Frontal cortex (tissue), 4 donors: ENCODE measurements at places on chromosomes 11 and 22.

GRCh38 chr11:121344824-121345223 lies 52.3 kb downstream of the SC5D start:
- DNase-seq, result no peak

DNA sequence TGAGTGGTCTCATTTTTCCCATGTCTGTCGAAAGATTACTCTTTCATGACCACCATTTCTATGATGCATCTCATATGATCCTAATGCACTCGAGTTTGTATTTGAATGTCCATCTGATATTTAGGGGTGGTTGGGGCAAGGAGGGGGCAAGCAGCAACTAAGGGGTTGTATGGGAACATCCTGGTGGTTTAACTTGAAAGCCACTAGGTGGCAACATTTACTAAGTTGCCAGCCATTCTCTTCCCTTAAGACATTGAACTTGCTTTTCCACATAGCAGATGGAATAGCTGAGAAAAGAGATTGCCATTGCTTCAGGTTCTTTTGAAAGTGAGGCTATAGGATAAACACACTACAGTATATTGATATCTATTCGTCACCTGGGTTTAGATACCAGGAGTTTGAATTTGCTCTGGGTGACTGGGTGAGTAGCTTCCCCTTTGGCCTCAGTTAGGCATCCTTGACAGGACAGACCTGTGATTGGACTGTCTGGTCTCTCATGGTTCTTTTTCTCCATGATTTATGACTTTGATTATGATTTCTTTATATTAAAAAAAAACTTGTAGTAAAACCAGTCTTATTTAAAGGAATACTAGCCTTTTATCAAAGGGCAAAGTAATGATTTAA lies 32.4 kb downstream of the NF2 start:
- DNase-seq, result peak; percentile 46

DNA sequence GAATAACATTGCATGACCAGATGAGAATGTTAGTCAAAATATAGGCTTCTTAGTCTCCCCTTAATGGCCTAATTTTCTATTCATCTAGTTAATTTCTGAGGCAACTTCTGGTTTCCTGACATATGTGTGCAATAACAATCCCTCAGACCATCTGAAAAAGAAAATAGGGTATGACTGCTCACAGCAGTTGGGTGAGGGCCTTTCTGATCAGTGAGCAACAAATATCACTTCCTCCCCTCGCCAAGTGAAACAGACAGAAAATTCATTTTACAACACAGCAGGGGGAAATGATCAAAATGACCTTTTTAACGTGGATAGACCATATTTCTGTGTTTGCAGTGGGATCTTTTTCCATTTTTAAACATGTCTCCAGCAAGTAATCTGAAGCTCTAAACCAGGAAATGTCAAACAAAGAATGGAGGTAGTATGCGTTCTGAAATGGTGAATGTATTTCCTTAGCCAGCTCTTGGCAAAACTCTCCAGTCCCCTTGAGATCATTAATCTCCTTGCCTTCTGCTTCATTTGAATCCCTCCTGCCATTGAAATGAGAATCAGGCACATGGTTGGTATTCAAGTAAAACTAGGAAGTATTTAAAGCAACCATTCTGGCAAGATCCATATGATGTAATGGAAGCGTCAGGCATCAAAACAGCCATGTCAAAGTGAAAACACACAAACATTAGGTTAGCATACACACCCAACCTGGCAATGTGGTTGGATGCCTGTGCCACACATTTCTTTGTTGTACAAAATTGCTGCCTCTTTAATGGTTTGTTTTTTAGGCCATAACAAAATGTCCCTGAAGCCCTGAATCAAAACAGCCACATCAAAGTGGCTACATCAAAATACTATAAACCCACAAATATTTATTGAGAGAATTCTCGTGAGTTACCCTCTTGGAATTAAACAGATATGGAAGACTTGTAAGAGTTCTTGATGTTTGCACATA lies 100.1 kb downstream of the SLC1A2 start:
- no peak for DNase-seq

GRCh38 chr11:45296075-45296474 lies 9.9 kb upstream of the SYT13 start:
- no peak for DNase-seq

DNA sequence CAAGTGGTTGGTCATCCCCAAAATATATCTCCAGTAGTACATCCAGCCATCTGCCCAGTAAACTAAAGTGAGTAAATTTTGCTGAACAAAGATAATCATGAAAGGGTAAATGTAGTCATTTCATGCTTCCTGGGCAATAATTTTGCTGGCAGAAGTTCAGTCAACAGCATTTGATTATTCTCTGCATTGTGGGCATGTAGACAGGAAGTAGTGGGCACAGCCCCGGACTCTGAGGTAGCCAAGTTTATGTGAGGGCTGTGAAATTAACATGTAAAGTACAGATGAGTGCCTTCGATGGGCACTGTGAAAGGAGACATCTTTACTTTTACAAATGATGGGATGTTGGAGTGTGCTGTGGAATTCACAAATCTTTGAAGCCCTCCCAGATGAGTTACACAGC lies 312.2 kb upstream of the MTNR1B start:
- no peak for DNase-seq

- no peak for DNase-seq
Measured at GRCh38 chr11:46275964-46276641, 1.4 kb upstream of the CREB3L1 start.

GRCh38 chr22:35903571-35904335 lies 124.9 kb downstream of the RBFOX2 start:
- no peak for DNase-seq

DNA sequence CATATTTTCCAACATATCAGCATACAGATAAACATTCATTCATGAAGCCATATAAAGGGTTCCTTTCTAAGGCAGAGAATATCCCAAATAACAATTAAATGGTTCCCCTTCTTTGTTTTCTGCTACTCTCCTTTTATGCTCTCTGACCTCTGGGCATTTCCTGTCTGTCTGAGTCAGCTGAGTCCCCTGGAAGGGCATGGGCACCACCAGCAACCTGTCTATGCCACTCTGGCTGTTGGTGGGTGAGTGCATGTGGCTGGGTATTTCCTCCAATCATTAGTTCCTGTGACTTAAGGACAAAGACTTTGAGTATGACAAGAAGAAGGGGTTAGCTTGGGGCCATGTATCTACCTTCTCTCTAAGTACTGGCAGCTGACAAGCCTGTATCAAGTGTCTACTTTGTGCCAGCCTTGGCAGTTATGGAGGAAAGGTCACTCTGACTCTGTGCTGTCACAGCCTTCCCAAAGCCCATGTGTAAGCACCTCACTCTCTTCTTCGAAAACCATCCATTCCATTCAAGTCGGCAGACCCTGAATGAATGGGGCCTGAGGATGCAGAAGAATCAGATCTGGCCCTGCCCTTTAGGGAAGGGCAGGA lies 86.3 kb upstream of the PHOX2A start:
- DNase-seq, result no peak

DNA sequence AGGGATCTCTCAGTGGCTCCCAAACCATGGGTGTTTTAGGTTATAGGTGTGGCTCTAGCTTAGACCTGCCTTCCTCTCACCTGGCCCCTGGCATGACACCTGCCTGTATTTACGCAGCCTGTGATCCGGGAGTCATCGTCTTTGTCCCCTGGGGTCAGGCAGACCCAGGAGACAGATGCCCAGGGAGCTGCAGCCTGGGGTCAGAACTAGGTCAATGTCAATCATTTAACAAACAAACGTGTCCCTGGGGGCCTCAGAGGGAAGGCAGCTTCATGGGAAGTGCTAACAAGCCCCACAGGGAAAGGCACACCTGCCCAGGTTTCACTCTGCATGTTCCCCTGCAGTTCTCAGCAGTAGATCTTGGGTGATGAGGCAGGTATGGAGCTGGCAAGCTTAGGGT lies 12.0 kb downstream of the BACE1-AS start:
- DNase-seq, result no peak

DNA sequence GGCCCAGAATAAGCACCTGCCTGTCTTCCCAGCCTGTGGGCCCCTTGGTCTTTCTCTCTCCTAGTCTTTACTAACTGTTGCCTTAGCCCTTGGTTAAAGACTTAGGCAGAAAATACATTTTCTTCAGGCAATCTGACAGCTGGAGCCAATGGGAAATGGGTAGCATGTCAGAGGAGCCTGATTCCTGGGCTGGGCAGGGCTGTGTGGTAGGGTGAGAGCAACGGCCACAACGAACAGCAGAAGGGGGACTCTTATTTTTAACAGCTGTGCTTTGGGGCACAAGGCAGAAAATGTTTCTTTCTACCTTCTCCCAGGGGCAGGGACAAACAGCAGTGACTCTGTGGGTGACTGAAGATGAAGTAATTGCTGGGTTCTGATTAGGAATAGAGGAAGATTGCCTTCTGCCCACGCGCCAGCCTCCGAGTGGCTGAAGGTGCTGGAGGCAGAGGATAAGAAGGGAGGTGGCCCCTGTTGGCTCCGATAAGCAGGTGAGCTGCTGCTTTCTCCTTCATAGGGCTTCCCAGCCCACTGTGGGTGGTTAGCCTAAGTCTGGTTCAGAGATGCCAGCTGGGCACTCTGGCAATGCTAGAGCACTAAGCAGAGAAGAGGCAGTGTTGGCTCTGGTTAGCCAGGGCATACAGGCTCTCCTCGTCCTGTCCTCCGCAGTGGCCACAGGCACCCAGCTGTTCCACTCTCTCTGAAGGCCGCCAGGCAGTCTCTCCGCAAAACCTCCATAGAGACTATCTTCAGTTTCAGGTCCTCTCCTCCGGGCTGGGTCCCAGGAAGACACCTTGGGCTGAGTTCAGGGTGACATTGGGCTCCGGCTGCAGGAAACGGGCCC lies 1.5 kb downstream of the YPEL4 start:
- no peak for DNase-seq

DNA sequence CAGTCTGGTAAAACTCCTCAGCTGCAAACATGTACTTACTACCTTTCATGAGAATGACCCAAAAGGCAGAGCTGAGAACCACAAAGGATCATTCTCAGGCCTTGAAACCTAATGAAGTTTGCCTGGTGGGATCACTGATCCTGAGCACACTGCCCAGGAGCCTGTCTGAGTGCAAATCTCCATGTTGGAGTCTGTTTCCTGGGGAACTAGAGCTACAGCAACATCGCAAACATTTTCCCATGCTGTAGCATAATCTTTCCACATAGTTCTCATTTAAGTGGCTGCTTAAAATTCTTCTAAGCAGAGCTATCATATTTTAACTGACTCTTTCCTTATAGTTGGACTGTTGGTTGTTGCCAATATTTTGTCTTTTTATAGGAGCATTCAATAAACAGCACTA lies 58.5 kb downstream of the GUCY1A2 start:
- no peak for DNase-seq

GRCh38 chr11:82771781-82772180 lies 38.1 kb upstream of the FAM181B start:
- DNase-seq, result no peak

GRCh38 chr11:58254936-58255335 lies 13.1 kb downstream of the OR10W1 start:
- DNase-seq, result no peak

DNA sequence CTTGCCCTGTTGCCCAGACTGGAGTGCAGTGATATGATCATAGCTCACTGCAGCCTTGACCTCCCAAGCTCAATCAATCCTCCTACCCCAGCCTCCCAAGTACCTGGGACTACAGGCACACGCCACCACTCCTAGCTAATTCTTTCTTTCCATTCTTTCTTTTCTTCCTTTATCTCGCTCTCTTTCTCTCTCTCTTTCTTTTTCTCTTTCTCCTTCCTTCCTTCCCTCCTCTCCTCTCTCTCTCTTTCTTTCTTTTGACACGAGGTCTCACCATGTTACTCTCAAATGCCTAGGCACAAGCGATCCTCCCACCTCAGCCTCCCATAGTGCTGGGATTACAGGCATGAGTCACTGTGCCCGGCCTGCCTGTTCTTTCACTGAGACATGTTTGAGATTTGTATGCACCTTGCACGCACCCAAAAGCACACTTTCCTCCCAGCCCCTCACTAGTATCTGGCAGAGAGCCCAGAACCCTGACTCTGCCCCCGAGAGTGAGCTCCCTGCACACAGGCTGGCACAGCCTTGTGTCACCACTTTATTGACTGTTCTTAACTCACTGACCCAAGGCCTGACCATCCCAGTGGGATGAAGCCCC lies 56.8 kb downstream of the CD6 start:
- DNase-seq, result no peak

GRCh38 chr22:44192098-44192815 lies 11.5 kb downstream of the PARVG start:
- DNase-seq, result no peak

DNA sequence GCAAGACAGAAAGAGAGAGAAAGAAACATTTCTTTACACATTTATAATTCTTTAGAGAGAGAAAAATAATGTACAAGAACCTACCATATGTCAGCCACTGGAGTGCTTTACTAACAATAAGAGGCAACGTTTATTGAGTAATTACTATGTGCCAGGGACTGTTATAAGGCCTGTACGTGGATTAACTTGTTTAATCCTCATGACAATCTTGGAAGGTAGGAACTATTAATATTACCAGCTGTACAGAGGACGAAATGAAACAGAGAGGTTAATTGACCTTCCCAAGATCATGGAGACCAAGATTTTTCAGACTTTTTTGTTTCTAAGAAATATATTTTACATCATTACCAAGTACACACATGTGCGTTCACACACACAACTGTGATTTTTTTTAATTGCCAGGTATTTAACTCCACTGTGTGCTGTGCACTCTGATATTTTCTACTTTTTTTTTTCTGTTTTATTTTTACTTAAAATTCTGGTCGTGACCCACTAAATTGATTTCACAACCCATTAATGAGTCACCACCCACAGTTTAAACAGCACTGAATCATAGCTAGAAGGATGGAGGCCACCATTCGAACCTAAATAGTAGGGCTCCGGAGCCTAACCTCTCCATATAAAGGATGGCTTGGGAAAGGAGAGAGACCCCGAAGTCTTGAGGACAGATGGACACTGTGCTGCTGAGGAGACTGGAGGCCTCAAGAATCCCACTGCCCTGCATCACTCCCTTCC lies 21.4 kb downstream of the CREB3L1 start:
- no peak for DNase-seq
